Suprapubic skin (tissue), 4 donors: ENCODE measurements at places on chromosomes 11 and 22. TPM values are rescaled to one million over a fixed set of nuclear protein-coding genes. Genes with fewer than 3 reads are reported as not detected.

DNA sequence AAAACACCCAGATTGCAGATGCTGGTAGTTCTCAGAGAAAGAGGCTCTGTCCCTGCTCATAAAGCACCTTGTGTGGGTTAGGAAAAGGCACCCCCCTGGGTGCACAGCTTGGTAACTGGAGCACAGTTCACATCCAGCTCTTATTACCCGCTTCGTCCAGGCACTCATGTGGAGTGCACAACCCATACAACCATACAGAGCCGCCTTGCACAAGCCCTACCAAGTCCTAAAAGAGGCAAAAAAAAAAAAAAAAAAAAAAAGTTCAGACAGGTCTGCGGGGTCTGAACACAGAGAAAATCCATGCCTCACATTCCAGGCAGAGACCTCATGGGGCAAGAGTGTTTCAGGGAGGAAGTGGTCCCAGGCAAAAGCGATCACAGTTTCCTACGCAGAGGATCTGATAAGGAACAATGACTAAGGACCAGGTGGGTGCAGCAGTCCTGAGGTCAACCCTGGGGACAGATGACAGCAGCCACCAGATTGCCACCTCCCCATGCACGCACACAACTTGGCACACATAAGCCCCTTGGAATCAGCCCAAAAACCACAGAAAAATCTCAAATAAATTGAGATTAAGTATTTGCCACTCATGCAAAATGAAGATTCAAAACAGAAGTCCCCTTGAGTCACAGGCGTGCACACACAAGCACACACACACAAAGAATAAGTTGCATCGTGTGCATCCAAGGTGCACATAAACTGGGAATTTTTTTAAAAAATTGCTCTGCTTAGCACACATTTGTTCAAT lies 12.3 kb downstream of the MB start:
- no peaks in the 10 kb centered on the region for H3K27me3 ChIP-seq
- no peak overlapping the region for H3K27ac ChIP-seq
- no peak for DNase-seq
- no peaks in the 10 kb centered on the region for H3K36me3 ChIP-seq
- H3K4me1 ChIP-seq, result peaks cover 4% of the 10 kb centered on the region

- H3K27ac ChIP-seq, result no peak overlapping the region
- peaks cover 9% of the 10 kb centered on the region for H3K27me3 ChIP-seq
- no peaks in the 10 kb centered on the region for H3K36me3 ChIP-seq
- DNase-seq, result no peak
These were observed 25.7 kb upstream of the MSANTD2 start for GRCh38 chr11:124825876-124826275.

DNA sequence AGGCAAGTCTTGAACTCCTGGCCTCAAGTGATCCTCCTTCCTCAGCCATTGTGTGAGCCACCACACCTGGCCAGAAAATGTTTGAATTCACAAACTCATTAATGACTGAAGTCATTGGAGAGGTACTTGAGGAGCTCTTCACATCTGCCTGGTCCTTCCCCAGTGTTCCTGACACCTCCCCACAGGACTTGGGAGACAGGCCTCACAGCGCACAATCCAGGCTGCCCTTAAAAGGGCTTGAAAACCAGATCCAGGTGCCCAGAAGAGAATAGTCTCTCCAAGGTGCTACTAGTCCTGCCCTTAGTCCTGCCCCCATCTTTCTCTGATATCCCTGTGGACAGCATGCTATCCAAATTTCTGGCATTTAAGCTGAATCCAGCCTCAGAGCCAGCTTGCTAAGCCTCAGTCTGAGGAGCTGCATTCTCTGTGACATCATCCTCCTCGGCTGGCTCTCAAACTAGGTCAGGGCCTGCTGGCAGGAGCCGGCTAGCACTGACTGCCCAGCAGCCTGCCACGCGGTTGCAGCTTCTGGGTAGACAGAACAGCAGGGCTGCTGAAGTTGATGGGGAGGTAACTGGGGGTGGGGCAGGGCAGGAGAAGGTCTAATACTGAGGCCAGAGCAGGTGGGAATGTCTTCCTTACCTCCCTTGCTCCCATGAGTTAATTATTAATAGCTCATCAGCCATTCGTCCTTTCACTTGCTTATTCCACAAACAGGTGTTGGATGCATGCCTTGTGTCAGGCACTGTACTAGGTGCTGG lies 35.3 kb upstream of the NECTIN1 start:
- DNase-seq, result no peak
- no peak overlapping the region for H3K27ac ChIP-seq
- peaks cover 7% of the 10 kb centered on the region for H3K4me1 ChIP-seq
- H3K27me3 ChIP-seq, result no peaks in the 10 kb centered on the region
- no peaks in the 10 kb centered on the region for H3K36me3 ChIP-seq
- no peak overlapping the region for H3K4me3 ChIP-seq

DNA sequence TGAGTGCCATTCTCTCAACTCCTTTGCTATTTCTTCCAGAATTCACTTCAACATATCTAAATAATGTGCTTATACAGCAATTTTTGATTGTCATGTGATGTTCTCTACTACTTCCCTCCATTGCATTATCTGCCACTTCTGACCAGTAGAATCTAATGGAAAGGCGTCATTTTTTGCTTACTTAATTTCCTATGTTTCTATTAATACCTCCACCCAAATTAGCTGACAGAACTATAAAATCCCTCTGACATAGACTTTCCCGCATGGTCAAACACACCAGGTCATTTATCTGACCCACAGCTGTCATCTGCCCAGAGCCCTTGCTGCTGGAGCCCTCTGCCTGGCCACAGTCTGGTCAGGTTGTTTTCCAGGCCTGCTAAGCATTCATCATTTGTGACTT lies 258.6 kb upstream of the NARS2 start:
- H3K27ac ChIP-seq, result no peak overlapping the region
- no peaks in the 10 kb centered on the region for H3K27me3 ChIP-seq
- H3K4me3 ChIP-seq, result no peak overlapping the region
- no peak for DNase-seq

Gene WNT11
- total RNA-seq, result 7.8 TPM

Gene SAA4
- not detected for total RNA-seq

Gene TPBGL
- not detected for total RNA-seq

DNA sequence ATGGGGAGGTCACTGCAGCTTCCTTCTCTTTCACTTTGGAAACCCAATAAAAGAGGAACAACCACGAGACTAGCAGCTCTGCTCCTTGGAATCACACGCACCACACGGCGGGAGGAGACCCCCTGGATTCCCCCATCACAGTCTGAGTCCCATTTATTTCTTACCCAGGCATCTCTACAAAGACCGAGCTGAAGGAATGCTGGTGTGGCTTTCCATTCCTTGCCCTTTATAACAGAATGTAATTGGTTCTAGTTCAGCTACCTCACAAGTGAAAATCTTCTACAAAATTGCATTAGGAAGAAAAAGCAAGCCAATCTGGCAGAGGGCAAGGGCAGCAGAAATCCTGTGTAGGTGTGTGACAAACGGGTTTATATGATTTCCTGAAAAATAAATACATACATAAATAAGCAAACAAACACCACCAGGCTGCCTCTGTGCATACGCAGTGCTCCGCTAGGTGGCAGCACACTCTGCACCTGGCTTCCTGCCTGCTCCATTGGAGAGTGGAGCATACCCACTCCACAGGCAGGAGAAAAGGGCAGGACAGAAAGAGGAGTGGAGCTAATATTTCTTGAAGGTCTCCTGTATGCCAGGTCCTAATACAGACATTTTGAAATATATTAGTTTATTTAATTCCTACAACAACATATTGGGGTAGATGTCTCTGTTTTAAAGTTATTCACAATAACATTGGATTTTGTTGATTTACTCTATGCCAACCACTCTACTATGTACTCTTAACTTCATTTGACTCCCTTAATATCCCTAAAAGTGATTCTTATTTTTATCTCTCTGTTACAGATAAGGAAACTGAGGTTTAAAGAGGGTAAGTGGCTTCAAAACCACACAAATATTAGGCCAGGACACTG lies 673.1 kb downstream of the KCNA4 start:
- H3K27me3 ChIP-seq, result no peaks in the 10 kb centered on the region
- no peak overlapping the region for H3K4me3 ChIP-seq
- H3K27ac ChIP-seq, result no peak overlapping the region
- DNase-seq, result no peak
- no peaks in the 10 kb centered on the region for H3K4me1 ChIP-seq

Gene C22orf42
- total RNA-seq, result not detected

Gene IGLL5
- not detected for total RNA-seq

DNA sequence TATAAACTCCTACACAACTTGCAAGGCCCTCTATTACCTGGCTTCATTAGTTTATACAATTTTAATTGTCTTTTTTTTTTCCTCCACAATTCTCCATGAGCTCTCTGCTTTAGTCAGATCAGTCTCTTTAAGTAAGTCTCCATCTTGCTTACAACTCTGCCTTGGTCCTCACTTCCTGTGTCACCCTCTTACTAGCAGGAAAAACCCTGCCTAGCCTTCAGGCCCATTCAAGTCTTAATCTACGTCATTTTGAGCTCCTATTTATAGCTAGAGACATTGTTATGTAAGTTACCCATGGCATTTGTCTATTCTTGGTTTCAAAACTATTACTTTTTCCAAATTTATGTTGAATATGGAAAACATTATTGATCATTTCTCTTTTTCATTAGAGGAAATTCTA lies 177.4 kb downstream of the SBF2 start:
- DNase-seq, result no peak
- no peaks in the 10 kb centered on the region for H3K36me3 ChIP-seq
- H3K27me3 ChIP-seq, result no peaks in the 10 kb centered on the region
- H3K27ac ChIP-seq, result peak overlapping the region; percentile 19
- peaks cover 20% of the 10 kb centered on the region for H3K4me1 ChIP-seq

Gene OR8D4
- total RNA-seq, result not detected

GRCh38 chr11:106231591-106231990 lies 154.1 kb downstream of the AASDHPPT start:
- no peaks in the 10 kb centered on the region for H3K36me3 ChIP-seq
- H3K27ac ChIP-seq, result no peak overlapping the region
- H3K27me3 ChIP-seq, result no peaks in the 10 kb centered on the region
- DNase-seq, result no peak

DNA sequence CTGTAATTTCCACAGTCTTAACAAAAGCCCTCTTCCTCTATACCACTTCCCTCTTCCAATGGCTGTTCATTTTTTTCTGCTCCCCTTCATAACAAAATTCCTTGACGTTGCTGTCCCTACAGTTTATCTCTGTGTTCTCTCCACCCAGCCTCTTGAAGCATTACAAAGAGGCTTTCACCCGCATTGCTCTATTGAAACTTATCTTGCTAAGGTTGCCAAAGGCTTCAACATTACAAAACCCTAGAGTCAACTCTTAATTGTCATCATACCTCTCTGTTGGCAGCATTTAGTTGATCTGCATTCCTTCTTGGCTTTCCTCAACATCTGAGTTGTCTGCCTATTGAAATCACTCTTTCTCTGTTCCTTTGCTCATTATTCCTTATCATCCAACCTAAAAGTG lies 1055.7 kb downstream of the JRKL start:
- H3K27me3 ChIP-seq, result no peaks in the 10 kb centered on the region
- DNase-seq, result no peak
- H3K4me1 ChIP-seq, result no peaks in the 10 kb centered on the region
- no peak overlapping the region for H3K27ac ChIP-seq
- H3K4me3 ChIP-seq, result no peak overlapping the region
- no peaks in the 10 kb centered on the region for H3K36me3 ChIP-seq
